Esophagus muscularis mucosa (tissue), 4 donors: ENCODE measurements at places on chromosomes 3 and 15. TPM values are rescaled to one million over a fixed set of nuclear protein-coding genes. Genes with fewer than 3 reads are reported as not detected.

DNA sequence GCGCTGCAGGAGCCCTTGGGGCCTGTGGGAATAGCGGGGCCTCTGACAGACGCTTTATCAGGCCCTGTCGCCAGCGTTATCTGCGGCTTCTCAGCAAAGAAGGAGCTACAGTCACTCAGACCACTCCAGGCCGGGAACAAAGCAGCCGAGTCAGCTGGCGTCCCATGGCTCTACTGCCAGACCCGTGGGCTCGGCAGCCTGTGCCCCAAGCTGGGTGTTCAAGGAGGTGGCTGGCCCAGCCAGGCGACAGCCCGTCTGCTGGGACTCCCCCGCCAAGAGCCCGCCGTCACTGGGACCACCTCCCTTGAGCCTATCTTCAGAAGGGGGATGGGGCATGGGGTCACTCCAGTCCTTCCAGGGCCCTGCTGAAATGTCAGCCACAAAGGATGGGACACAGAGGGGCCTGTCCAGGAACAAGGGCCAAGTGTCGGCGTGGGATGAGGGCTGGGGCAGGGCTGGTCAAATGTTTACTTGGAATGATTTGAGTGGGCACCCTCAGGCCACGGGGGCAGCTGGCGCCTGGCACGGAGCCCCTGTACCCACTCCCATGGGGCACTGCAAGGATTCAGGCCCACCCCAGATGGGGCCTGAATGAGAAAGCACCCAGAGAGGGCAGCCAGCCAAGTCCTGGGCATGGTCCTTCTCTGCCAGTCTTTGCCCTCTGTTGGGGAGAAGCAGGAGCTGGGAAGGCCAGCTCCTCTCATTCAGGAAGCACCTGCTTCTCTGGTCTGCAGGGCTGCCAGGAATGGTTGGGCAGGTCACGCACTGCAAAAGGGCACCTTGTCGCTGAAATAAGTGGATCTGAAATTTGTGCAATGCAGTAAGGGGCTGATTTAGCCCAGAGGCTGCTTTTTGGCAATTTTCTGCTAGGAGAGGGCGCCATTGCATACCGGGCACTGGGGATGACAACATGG, 148.3 kb downstream of the SMAD6 start:
- H3K4me3 ChIP-seq, result no peak overlapping the region
- no peaks in the 10 kb centered on the region for H3K27me3 ChIP-seq
- no peaks in the 10 kb centered on the region for H3K36me3 ChIP-seq
- H3K4me1 ChIP-seq, result peaks cover 23% of the 10 kb centered on the region

DNA sequence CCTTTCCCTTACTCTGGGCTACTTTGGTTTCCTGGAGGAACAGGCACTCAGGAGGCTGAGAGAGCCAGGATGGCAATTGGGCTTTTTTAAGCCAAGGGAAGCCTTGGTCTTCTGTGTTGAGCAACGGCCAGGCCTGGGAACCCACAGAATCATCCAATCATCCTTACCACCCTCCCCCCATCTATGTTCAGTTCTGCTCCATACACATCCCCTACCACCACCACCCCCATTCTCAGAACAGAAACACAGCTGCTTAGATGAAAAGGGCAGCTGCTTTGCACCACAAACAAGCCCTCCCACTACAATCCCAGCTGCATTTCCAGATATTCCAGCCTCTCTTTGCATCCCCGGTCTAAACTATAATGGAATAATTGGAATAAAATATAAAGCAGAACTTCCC, 21.0 kb downstream of the SEMA5B start:
- no peak overlapping the region for H3K27ac ChIP-seq
- H3K27me3 ChIP-seq, result no peaks in the 10 kb centered on the region
- no peak for DNase-seq
- H3K36me3 ChIP-seq, result no peaks in the 10 kb centered on the region

- no peak overlapping the region for H3K4me3 ChIP-seq
- no peaks in the 10 kb centered on the region for H3K27me3 ChIP-seq
- no peak overlapping the region for H3K27ac ChIP-seq
- no peaks in the 10 kb centered on the region for H3K4me1 ChIP-seq
- peak; percentile 24 for DNase-seq
Measured at GRCh38 chr3:139982404-139982803, 47.4 kb downstream of the CLSTN2 start.

AMIGO3 gene
- total RNA-seq, result 1.2 TPM

RAD51 gene
- 0.50 TPM for total RNA-seq

LCTL gene
- not detected for total RNA-seq

SLCO2A1 gene
- total RNA-seq, result 17.6 TPM

TMEM266 gene
- total RNA-seq, result not detected
